ENCODE measurements at places on chromosomes 6 and 20.

DNA sequence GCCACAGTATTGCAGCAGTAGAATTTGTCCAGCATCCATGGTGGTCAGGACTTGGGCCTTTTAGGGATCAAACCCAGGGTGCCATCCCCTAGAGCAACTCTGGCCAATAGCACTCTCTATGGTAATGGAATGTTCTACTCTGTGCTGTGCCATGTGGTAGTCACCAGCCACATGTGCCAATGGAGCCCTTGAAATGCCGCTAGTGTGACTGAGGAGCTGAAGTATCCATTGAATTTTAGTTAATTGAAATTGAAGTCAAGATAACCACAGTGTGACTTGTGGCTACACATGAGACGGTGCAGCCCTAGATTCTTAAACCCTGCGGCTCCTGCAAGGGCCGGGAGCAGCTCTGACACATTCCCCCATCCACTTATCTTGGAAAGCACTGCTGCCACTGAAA is 54.6 kb downstream of the SLC2A10 start:
- no peak for DNase-seq

GRCh38 chr6:132132422-132132821 is 181.2 kb upstream of the CCN2 start:
- no peak for DNase-seq

DNA sequence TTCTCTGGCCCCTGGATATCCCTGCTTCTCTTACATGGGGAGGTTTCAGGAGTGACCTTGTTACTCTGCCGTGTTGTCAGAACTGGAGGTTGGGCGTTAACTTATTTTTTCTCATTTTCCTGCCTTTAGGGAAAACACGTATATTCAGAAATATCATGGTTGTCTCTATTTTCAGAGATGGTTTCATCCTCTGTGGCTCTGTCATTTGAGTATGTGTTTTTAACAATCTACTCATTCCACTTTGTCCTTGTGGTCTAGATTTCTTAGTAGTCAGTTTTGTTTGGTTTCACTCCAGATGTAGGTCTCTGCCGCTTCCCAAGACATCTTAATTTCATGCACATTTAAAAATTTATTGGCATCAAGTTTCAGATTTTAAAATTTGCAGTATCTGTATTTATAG is 45.9 kb downstream of the KCNS1 start:
- DNase-seq = no peak

- no peak for DNase-seq
Observed at GRCh38 chr20:57888591-57888990, 178.8 kb upstream of the PMEPA1 start.

DNA sequence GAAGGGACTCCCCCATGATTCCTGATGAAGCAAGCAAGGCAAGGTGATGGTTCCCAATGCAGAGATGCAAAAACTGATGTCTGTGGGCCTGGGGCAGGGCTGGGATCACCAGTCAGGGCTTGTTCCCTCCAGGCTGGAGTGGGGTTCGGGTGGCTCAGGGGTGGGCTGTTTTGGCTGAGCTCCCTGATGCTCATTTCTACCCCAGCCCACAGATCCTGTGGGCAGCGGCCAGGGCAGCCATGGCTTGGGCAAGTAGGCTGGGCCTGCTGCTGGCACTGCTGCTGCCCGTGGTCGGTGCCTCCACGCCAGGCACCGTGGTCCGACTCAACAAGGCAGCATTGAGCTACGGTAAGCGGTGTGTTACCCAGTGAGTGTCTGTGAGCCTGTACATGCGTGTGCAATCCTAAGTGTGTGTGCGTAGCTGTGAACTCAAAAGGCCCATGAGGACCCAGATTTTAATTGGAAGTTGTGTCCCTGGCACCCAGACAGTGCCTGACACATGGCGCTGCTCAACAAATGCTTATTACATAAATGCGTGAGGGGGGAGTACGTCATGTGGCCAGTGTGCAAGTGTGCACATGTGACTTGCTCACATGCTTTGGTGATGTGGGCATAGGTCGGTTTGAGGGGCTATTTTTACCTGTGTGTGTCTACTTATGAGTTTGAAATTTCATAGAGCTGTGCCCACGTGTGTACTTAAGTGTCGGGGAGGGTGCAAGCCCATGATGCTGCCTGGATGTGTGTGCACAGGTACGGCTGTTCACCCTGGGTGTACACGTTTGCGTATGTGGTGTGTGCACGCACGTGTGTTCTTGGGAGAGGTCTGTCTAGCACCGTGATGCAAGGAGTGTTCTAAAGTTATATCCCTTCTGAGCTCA is 1.1 kb downstream of the BPIFB2 start:
- DNase-seq = no peak
